Activated CD8-positive, alpha-beta memory T cell treated with anti-CD3 and anti-CD28 coated beads for 4 hours (primary cell): ENCODE measurements at places on chromosomes 3 and 15.

DNA sequence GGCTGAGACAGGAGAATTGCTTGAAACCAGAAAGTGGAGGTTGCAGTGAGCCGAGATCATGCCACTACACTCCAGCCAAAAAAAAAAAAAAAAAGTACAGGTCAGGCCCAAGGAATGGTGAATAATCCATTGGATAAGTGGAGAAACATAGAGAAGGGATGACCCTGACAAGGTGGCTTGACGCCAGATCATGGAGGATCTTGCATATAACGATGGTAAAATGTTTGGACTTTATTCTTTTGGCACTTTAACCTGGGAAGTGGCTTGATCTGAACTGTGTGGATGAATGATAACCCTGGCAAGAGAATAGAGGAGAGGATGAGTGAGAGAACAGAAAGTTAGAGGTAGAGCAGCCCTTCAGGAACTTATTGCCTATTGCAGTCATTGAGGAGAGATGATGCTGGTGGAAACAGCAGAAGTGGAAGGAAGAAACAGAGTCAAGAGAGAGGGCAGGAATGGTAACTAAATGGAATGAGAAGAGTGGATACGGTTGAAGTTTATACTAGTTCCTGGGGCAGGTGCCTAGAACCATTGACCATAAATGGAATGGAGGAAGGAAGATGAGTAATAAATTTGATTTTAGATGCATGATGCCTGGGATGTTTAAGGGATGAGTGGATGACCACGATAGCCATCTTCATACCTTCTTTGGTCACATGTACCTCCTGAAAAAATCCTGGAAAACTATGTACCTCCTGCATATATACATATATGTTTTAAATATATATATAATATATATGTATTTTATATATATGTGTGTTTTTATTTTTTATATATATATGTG lies 57.8 kb downstream of the BLM start:
- DNase-seq = no peak

GRCh38 chr3:50241713-50242380 lies 5.8 kb downstream of the GNAI2 start:
- DNase-seq = no peak

- DNase-seq = no peak
These were observed 179.2 kb downstream of the DOCK3 start for GRCh38 chr3:50853936-50854335.

DNA sequence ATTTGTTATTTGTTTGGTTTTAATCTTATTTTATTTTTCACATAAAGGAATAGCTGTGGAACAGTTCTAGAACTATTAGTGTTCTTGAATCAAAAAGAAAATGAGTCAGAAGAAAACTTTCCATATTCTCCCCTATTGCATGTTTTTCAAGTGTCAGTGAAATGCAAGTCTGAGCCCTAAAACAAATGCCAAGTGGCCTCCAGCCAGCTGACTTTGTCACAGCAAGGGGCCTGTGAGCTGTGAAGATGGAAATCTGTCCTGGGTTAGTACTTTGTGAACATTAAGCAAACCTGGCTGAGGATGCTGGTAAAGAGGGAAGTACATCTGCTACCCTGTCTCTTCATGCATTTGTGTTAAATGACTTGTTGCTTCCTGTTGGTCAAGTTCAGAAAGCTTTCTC lies 14.2 kb downstream of the LRRC49 start:
- DNase-seq = no peak

DNA sequence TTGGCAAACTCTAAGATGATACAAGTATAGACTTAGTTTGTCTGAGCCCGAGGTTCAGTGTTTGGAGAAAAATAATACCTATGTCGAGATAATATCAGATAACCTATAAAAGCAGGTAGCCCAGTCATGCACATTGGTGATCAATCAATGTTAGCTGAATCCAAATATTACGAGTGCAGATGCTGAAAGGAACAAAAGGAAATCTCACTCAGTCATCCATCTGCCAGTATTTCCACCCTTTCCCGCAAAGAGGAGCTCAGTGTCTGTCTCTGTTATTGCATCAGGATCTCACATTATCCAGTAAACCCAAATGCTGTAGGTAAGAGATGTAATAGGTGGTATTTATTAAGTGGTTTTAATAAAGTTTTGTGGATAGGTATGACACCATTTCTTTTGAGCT lies 251.2 kb upstream of the CTDSPL start:
- DNase-seq = no peak

DNA sequence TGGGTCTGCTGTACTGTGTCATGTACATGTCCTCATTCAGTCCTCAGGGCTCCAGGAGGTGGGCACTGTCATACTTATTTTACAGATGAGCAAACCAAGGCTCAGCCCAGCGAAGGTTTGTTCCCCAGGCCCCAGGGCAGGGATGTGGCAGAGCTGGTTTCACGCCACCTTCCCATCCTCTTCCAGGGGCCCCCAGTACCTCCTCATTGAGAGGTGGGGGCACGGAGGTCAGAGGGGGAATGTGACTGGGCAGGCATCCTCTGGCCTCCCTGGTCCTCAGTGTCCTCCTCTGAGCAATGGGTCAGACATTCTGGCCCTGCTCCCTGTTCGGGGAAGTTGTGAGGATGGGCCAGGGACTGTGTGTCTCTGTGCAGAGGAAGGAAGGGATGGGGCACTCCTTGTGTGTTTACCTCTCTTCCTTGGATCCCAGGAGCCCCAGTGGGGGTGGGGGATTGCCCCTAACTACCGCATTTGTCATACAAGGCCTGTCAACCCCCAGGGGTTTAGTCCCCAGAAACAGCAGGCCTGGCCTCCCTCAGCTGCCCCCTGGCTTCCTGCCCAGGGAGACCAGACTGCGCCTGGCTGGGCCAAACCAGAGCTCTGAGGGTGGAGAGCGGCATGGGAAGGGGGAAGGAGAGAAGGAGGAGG lies 65.9 kb upstream of the LCTL start:
- DNase-seq = no peak

- no peak for DNase-seq
These were observed 30.8 kb downstream of the KLHL18 start for GRCh38 chr3:47313341-47314055.

DNA sequence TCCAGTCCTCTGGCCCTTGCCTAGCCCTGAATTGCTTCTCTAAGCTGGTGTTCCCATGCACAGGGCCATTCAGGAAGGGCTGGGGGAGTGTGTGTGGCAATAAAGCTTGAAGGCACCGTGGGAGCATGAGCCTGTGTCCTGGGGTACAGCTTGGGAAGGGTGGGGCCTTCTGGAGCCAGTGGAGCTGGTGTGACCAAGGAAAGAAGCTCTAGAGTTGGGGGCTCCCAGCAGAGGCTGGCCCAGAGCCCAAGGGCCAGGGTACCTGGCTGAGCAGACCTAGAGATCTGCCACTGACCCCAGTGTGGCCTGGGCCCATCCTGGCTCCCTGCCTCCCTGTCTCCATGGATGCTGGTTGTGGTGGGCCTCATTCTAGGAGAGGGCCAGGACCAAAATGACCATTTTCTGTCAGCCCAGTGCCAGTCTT lies 8.1 kb downstream of the ABTB1 start:
- no peak for DNase-seq
